Activated CD4-positive, alpha-beta T cell treated with anti-CD3 and anti-CD28 coated beads, Interleukin-2, amount 10 ng/mL, durations not matched to agents 7 days and 5 days (primary cell): ENCODE measurements at places on chromosomes 7 and 10. TPM values are rescaled to one million over a fixed set of nuclear protein-coding genes. Genes with fewer than 3 reads are reported as not detected.

- no peak for DNase-seq
Measured at GRCh38 chr10:11237571-11237970, 219.9 kb downstream of the CELF2 start.

DNA sequence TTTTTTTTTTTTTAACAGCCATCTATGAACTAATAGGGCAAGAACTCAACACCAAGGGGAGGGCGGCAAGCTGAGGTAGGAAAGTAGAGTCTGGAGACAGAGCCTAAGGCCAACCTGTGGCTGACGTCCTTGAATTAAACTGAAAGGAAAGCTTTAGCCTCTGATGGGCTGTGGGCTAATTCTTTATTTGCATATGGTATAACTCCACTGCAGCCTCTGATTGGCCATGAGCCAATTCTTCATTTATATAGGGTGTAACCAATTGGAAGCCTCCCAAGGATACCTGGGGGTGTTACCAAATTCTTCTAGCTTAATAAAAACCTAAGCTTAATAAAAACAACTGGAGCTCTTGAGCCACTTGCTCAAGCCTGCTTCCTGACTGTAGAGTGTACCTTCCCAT lies 10.3 kb downstream of the TYW1 start:
- DNase-seq = no peak

Gene RGR
- not detected for total RNA-seq

DNA sequence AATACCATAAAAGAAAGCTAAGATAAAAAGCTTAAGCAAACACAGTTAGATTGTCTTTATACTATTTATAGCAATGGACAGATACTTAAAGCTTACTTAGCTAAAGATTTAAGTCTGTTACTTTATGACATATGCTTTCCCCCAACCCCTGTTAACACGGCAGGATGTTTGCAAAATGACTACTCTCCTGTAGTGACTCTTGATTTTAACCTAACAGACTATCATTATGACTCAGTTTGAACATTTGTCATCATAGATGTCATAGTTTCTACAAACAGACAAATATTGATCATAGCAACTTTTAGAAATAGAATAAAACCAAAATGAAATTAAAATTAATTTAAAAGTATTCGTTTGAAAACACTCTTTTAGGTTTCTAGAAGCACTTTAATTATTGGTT lies 7.8 kb upstream of the COMMD3 start:
- peak; percentile 38 for DNase-seq

- DNase-seq = no peak
Measured at GRCh38 chr7:31071645-31072029, 19.5 kb downstream of the ADCYAP1R1 start.

GRCh38 chr10:34083567-34083966 lies 731.5 kb downstream of the PARD3 start:
- no peak for DNase-seq

Gene PLAC9
- not detected for total RNA-seq

- DNase-seq = no peak
Measured at GRCh38 chr10:31605861-31606525, 287.0 kb downstream of the ZEB1 start.

- no peak for DNase-seq
Measured at GRCh38 chr10:131196176-131196885, 115.2 kb downstream of the TCERG1L start.

GRCh38 chr10:131874991-131875451 lies 25.8 kb upstream of the PPP2R2D start:
- peak; percentile 70 for DNase-seq

Gene GPR37
- total RNA-seq = not detected

Gene C10orf53
- not detected for total RNA-seq

Gene AGAP9
- 3.5 TPM for total RNA-seq
